ENCODE measurements at places on chromosomes 2 and 18.

- no peak for DNase-seq
Measured at GRCh38 chr2:129768485-129769184, 210.8 kb upstream of the RAB6C start.

- DNase-seq, result no peak
Measured at GRCh38 chr2:73488079-73488478, 102.4 kb downstream of the ALMS1 start.

DNA sequence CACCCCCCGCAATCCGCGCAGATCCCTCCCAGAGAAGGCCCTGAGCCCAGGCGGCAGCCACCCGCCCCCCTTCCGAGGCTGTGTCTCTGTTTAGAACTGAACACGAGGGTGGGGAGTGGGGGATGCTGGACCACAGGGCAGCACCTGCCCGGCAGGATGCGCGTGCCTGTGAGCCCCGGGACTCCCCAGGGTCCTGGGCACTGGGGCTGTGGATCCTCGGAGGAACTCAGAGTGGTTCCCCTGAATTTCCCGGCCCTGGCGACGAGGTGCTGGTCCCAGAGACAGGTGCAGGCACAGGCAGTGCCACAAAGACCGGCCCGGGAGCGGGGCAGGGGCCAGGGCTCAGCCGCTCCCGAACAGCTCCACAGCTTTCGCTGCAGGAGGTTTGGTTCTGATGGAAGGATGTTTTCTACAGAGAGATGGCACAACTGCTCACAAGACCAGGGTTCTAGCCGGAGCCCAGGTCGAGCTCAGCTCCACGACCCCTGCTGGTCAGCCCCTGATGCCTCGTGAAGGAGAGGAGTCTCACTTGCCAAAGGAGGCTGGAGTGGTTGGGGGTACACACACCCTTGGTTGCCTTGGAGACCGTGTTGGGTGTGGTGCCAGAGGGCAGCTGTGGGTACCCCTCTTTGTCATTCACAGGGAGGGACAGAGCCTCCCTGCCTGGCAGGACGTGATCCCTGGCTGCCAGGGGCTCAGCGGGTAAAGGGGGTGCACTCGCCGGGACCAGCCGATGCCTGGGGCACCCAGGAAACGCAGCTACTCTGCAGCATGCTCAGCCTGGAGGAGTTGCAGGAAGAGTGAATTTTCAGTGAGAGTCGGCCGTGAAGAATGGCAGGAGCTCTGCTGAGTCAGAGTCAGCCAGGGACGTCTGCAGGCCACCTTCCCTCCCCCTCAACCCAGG is 4.4 kb upstream of the NEU4 start:
- DNase-seq, result no peak

DNA sequence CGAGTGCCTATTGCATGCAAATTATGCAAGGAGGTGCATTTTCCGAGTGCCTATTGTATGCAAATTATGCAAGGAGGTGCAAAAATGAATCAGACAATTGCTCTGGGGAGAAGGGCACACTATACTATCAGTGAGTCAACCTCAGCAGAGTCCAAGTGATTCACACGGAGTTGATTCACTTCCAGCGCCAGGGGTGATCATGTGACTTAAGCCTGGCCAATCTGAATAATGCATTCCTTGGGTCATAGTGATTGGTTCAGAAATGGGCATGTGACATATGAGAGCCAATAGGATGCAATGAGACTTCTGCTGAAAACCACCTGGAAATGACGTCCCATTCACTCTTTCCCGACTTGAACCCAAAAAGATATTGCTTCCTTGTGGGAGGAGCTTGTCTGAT is 152.2 kb downstream of the DAW1 start:
- no peak for DNase-seq

DNA sequence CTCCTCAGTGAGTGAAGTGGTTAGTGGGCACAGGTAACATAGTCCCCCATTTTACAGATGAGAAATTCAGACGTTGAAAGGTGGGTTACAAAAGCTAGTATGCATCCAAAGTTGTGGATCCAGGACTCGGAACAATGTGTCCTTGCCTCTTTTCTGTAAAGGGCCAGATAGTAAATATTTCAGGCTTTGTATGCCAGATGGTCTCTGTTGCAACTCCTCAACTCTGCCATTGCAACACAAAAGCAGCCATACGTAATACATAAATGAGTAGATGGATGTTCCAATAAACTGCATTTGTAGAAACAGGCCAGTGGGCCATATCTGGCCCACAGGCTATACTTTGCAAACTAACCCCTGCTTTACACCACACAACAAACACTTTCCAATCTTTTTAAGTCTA is 166.6 kb upstream of the PKDCC start:
- DNase-seq, result no peak

- DNase-seq, result no peak
Measured at GRCh38 chr18:40017021-40017420, 1938.0 kb upstream of the PIK3C3 start.

DNA sequence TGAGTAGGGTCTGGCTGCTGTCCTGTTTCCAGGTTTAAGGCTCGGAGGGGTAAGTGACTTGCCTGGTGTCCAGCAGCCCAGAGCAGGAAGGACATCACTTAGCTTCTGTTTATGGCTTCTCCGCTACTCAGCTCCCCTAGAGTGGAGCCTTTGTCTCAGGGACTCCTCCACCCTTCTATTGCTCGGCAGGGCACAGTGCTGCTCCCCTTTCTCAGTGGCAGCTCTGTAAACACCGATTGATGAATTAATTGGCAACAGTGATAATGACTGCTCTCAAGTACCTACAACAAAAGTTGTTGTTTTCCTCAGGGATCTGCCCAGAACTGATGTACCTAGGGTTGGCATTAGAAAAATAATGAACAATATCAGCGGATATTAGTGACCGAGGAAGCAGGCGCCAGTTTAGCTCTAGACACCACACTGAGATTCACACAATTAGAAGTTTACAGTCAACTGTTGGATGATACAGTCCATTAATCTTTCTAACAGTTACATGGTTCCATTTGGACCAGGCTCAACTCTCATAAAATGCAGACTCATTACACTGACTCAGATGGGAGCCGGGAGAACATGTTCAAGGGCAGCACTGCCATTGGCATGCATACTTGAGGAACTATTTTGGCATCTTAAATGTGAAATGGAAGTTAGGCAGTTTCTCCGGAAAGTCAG is 265.7 kb downstream of the MTX2 start:
- no peak for DNase-seq

GRCh38 chr2:86358957-86359356 is 21.5 kb upstream of the REEP1 start:
- no peak for DNase-seq

GRCh38 chr2:24359129-24360049 is 947 bp downstream of the ITSN2 start:
- no peak for DNase-seq

DNA sequence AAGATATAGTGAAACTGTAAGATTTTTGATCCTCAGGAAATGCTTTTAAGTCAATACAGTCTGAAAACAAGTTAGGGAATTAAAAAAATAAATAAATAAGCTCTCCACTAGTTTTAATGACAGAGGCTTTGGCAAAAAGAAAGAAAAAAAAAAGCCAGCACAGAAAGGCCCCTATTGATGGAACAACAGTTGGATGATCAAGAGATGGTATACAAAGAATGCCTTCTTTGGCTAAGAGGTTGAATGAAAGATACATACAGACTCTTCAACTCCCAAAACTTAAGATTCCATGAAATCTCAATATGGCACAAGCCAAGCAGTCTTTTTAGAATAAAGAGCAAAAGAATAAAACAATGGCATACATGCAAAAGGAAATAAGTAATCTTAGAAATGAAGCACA is 64.0 kb upstream of the GALNT5 start:
- DNase-seq, result no peak

DNA sequence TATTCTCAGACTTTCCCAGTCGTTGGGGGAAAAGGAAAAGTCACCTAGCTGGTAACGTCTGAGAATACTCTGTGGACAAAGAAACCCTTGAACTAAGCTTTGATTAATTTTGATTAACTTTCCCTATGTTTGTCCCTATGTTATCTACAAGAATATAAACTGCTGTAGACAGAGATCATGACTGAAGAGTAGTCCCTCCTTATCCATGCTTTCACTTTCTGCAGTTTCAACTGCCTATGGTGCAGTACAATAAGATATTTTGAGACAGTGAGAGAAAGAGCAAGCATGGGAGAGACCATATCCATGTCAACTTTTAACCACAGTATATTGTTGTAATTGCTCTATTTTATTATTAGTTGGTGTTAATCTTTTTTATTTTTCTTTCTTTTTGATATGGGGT is 31.8 kb downstream of the TXNL1 start:
- no peak for DNase-seq

DNA sequence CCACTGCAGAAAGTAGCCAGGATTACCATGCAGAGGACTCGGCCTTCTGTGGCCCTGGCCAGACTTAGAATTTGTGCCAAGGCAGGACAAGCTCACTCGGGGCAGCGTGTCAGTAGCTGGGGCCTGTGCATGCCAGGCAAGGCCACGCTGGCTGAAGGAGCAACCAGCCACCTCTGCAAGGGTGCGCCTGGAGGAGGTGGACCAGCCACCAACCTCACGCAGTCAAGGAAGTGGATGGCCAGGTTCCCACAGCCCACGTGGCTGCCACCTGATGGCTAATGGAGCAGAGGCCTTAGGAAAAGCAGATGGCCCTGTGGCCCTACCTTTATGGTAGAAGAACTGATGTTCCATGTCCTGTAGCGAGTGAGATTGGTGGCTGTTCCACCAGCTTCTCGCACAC is 107.9 kb downstream of the CCDC74A start:
- DNase-seq, result no peak

GRCh38 chr2:8682719-8683667 is 1.1 kb downstream of the ID2 start:
- no peak for DNase-seq

GRCh38 chr2:11675423-11676112 is 5.6 kb upstream of the NTSR2 start:
- DNase-seq, result no peak

DNA sequence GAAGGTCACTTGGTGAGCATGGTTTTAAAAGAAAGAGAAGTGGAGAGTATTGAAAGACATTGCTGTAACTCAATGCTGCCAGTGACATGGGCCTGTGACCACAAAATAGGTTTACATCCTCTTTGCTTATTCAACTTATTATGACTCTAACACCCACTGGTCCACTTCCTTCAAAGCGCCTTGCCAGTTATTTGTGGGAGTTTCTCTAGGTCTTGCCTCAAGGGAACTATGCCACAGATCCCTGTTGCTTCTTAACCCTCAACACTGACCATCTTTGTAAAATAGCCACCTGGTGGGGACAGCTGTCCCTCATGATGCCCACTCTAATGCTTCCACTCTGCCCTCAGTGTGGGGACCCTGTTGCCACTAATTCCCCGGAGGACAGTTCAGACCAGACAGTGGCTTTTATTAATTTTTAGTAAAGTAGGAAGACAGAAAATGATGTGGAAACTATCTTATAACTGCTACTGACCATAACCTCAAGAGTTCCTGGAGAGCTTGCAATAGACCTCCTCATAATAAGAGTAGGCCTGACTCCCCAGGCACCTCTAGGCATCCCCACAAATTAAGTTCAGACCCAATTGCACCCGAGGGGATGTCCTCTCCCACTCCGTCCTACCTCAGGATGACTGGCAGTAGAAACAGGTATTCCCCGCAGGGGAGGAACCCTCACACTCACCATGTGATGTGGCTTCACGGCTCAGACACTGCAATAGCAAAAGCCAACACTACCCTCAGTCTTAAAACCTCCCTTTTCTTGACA is 31.3 kb upstream of the SLC25A52 start:
- DNase-seq, result no peak

DNA sequence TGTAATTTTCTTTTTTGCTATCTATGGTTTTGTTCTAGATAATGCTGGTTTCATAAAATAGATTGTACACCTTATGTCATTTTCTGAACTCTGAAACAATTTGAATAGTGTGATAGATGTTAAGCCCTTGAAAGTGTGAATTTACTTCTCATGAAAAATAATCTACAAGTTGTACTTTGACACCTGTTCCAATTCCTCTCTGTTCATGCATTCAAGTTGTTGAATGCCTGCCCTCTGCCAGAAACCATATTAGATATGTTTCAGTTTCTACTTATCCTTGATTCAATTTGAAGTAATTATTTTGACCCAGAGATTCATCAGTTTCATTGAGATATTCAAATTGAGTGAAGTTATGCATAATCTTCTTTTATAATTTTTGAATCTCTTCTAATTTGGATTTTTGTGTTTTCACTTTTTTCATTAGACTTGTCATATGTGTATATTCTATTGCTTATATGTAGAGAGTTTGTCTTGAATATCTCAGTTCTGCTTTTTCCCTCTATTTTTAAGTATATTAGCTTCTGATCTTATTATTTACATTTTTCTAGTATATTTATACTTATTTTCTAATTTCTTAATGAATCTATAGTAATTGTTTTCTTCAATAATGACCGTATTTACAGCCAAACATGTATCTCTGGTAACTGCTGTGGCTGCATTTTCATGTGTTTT is 143.3 kb upstream of the TACR1 start:
- no peak for DNase-seq

DNA sequence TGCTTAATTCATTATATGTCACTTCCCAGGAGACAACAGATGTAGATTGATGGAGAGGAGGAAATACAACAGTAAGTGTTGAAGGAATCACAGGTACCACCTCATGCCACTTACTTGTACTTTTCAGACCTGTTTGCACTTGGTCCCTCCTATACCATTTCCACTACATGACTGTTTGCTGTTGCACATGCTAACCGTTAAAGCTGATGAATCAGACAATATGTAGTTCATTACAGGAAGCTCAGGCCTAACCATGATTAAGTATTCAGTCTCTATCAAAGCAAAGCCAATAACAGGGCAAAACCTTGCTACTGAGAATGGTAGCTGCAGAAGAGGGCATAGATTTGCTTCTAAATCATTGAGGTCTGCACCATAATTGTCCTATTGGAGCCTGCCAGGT is 30.2 kb upstream of the GRP start:
- DNase-seq, result no peak
